ENCODE measurements at places on chromosomes 1 and 21. TPM values are rescaled to one million over a fixed set of nuclear protein-coding genes. Genes with fewer than 3 reads are reported as not detected.

Gene RNF223
- not detected for total RNA-seq

Gene LCE3E
- total RNA-seq = not detected

Gene C1QTNF12
- 0.38 TPM for total RNA-seq

DNA sequence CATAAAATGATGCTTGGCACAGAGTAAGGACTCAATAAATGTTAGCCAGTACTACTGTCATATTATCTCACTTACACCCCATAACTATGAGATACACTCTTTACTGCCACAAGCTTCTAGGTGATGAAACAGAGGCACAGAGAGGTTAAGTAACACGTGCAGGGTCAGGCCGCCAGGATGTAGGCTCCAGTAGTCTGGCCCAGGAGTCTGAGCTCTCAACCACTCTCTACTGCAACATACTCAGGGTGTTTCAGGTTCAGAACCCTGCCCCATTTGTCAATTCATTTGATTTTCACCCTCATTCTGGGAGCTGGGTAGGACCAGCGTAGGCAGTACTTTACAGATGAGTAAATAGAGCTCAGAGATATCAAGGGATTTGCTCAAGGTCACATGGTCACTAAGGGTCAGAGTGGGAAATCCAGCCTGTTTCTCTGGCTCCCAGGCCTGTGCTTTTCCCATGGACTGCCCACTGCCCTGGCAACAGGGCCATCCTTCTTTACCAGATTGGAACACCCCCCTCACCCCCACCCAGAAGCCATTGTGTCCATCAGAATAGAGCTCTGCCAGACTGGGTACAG is 21.2 kb downstream of the IQGAP3 start:
- no peak for DNase-seq
- no peak overlapping the region for H3K4me3 ChIP-seq
- no peak overlapping the region for H3K27ac ChIP-seq
- H3K4me1 ChIP-seq = peaks cover 11% of the 10 kb centered on the region
- H3K36me3 ChIP-seq = no peaks in the 10 kb centered on the region

DNA sequence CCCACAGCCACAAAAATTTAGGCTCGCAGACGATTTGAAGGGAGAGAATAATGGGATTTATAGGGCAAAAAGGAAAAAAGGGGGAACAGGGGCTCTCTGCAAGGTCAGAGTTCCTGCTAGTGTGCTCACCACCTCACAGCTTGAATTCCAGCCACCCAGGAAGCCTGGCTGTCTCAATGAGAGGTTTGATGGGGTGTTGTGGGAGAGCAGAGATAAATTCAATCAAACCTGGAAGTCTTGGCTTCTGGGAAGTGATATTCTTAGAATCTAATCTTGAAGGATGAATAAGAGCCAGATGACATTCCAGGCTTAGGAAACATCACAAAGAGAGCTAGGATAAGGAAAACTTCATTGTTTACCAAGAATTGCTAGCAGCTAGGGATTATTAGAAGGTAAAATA is 47.4 kb upstream of the C21orf91 start:
- H3K4me1 ChIP-seq = no peaks in the 10 kb centered on the region
- no peak overlapping the region for H3K27ac ChIP-seq
- no peaks in the 10 kb centered on the region for H3K36me3 ChIP-seq
- DNase-seq = no peak
- no peaks in the 10 kb centered on the region for H3K27me3 ChIP-seq

- no peaks in the 10 kb centered on the region for H3K27me3 ChIP-seq
- H3K4me1 ChIP-seq = no peaks in the 10 kb centered on the region
- H3K36me3 ChIP-seq = no peaks in the 10 kb centered on the region
- no peak overlapping the region for H3K4me3 ChIP-seq
- DNase-seq = peak; percentile 43
Observed at GRCh38 chr1:20165522-20165951, 20.4 kb upstream of the UBXN10 start.

GRCh38 chr21:44079446-44079845 is 27.8 kb upstream of the PWP2 start:
- H3K27ac ChIP-seq = no peak overlapping the region
- no peak overlapping the region for H3K4me3 ChIP-seq
- no peak for DNase-seq
- no peaks in the 10 kb centered on the region for H3K4me1 ChIP-seq

- no peaks in the 10 kb centered on the region for H3K27me3 ChIP-seq
- H3K36me3 ChIP-seq = no peaks in the 10 kb centered on the region
- DNase-seq = peak; percentile 88
- H3K4me3 ChIP-seq = peak within 1 kb of the TSS; percentile 66
- H3K4me1 ChIP-seq = no peaks in the 10 kb centered on the region
Observed at GRCh38 chr1:224929335-224930237, at the start of gene DNAH14. TSS of gene DNAH14 (plus strand) at chr1:224929675. CDS start at chr1:224952703, 23,028 bp downstream.

DNA sequence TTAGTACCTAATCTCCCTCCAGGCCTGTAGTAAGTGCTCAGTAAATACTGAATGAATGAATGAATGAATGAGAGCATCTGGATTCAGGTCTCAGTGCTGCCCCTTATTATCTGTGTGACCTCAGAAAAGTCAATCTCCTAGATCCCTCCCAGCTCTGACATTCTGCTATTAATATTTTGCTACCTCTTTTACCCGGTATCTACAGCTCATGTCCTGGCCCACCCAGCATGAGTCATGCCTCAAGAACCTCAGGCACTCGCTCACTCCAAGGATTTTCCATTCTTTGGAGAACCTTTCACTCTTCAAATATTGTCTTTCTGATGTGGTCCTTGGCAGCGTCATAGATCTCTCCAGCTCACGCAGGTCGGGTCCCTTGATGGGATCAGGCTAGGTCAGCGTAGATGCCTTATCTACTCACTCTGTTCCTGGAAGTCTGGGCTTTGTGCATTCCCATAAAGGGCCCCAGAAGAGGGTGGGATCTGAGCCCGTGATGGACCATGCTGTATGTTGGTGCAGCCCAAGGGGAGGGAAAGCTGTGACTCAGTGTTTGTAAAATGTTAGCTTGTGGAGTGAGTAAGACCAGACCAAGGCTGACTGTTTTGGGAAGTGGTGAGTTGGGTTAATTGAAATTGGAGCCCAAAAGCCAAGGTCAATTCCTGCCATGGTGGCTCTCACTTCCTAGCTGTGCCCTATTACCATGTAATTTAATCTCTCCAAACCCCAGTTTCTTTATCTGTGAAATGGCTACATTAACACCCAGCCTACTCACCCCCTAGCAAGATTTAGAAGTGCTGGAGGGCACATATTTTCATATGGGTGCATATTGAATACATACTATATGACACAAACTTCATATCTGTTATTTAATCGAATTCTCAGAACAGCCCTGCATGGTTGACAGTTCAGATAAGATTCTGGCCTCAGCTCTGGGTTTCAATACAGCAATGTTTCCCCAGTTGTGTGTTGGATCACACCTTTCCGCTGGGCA is 214.1 kb upstream of the USP24 start:
- peaks cover 34% of the 10 kb centered on the region for H3K4me1 ChIP-seq
- H3K27ac ChIP-seq = peak overlapping the region; percentile 66
- H3K4me3 ChIP-seq = peak overlapping the region; percentile 30
- no peaks in the 10 kb centered on the region for H3K36me3 ChIP-seq
